Activated CD4-positive, alpha-beta T cell treated with anti-CD3 and anti-CD28 coated beads, Interleukin-2, amount 50 U/mL, for 48 hours (primary cell): ENCODE measurements at places on chromosomes 13 and 19.

DNA sequence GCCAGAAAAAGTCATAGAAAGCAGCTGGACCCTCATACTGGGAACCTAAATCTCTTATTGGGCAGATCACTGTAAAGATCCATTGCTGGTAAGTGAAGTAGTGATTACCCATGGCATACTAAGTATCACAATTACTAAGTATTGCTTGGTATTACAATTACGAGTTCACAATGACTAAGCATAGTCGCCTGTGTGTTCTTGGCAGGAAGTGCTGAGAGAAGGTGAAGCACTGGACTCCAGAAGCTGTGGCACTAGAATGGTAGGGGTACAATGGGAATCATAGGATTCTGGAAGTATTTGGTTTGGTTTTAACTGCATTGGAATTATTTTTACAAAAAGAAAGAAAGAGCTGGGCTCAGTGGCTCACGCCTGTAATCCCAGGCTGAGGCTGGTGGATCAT is 20.3 kb downstream of the LGALS16 start:
- peak; percentile 35 for DNase-seq

DNA sequence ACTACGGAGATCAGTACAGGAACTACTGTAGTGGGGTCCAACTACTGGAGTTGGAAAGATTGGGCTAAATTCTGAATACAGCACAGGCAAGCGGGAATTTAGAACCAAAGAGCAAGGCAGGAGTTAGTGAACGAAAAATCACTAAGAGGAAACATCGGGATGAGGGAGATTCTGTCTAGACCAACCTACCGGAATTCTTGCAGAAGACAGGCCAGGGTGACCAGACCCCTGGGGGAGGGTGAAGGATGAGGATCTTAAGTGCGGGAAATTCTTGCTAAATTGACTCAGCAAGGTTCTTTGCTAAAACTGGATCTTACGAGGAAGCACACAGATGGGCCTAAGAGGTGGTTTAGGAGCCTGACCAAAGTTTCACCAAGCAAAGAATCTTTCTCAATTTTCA is 13.2 kb upstream of the PSPC1 start:
- DNase-seq = no peak

DNA sequence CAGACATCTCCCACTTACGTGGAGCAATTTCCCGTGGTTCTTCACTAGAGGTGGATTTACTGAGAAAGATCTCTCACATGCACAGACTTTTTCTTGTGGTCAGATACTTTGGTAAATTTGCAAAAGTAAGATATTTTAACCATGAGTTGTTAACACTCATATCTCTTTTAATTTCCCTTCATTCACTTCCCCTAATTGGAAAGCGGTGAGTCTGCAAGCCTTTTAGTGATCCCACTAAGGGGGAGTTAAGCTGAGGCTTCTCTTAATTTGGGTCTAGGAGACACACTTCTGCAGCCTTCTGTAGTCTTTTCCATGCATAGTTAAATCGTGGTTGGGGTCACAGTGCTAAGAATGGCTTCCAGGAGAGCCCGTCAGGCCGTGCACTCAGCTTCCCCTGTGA is 30.7 kb upstream of the SERPINE3 start:
- no peak for DNase-seq

DNA sequence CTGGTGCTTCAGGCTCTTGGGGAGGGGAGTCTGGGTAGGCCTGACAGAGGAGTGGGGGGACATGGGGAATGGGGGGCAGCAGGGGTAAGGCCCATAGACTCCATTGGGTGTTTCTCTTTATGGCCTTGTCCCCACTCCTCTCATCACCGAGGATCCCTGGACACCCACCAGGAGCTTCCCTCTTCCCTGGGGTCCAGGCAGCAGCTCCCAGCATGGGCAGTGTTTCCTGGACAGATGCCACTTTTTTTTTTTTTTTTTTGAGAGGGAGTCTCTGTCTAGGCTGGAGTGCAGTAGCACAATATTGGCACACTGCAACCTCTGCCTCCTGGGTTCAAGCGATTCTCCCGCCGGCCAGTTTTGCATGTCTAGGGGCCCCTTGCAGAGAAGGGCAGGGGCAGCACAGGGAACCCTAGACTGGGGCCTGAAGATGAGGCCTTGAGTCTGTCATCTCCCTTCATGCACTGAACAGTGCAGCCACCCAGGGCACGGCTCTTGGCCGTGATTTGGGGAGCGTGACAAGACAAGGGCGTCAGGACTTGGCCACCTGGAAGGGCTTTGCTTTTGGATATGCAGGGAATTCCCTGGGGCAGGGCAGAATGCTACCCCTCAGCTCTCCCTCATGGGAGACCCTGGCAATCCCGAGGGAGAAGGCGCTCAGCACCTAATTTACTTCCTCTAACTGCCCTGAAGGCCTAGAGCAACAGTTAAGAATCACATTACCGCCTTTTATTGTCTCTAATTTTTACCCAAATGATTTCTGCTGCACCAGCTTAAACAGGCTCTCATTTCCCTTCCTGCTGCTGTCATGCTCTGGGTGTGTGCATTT is 213.9 kb upstream of the ZNF536 start:
- DNase-seq = no peak

DNA sequence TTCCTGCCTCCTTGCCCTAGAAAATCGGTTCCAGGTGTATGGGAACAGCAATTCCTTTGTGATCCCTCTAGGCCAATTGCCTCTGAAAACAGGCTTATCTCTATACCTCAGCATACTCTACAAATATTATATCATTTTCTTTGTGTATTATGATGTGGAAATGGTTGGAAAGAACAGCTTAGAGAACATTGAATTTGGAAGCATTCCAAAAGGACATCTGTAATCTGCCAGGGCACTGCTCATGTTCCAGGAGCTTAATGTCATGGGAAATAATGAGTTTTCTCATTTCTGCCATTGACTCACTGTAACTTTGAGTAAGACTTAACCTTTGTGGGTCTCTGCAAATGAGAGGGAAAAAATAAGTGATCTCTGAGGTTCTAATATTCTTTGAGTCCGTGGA is 147.3 kb downstream of the UFM1 start:
- DNase-seq = no peak

DNA sequence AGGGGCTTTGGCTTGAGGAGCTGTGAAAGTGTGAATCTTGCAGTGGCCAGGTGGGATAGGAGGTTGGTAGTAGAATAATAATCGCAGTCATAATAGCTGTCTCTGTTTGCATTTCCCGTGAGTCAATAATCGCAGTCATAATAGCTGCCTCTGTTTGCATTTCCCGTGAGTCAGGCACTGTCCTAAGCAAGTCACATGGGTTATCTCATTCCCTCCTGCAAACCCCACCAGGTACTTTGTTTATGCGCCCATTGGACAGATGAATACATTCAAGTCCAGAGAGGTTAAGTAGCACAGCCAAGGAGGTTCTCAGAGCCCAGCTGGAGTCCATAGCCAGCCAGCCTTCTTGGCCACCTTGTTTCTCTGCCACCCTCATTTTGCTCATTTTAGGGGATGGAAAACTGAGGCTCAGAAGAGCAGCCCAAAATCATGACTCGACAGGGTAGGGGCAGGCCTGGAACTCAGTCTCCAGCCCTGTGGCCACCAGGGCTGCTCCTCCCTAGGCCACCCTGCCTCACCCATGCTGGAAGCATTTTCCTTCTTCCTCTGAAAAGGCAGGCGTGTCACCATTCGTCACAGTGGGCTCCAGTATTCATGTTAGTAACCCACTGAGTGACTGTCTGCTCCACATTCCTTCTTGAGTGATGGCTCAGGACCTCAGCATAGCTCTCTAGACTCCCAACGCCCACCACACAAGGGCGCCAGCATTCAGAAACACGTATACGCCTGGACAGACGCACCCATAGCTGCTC is 206.2 kb downstream of the URI1 start:
- no peak for DNase-seq

DNA sequence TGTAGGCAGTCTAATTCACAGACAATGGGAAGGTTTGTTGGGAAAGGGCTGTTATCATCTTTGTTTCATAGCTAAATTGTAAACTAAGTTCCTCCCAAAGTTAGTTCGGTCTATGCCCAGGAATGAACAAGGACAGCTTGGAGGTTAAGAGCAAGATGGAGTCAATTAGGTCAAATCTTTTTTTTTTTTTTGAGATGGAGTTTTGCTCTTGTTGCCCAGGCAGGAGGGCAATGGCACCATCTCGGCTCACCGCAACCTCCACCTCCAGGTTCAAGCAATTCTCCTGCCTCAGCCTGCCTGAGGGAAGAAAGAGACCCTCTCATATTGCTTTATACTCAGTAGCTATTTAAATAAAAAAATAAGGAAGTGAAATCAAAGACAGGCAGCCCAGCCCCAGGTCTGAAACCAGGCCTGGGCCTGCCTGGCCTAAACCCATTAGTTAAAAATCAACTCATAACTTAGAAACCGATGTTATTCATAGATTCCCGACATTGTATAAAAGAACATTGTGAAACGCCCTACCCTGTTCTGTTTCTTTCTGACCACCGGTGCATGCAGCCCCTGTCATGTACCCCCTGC is 297.4 kb upstream of the SGCG start:
- DNase-seq = no peak

DNA sequence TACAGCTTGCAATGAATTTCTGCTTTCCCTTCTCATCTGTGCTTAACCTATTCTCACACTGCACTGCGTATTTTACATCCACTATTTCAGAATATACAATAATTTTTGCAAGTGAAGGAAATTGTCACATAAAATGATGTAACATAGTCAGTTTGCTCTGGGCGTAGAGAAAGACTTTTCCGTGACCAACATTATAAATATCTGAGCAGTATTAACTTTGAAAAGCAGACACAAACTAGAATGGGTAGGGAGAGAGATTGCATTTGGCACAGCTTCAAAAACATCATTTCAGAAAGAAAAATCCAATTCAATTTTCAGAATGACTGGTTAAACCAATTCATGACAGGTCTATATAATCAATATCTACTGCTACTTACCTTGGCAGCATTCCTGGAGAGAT is 352.5 kb upstream of the MIR17HG start:
- no peak for DNase-seq

DNA sequence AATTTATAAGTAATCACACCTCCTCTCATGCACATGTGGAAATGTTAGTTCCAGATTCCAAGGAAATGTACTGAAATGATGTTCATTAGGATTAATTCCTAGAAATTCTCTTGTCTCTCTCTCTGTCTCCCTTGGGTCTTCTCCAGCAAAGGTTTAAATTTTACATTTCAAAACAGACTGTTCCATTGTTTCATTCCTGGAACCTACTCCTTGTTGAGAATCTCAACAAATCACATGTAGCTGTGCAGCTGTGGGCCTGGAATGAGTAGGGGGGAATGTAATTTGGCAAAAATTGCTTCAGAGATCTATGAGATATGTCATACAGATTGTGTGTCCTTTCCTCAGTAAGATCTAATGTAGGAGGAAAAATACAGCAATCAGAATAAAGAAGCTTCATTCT is 46.2 kb upstream of the RFXAP start:
- DNase-seq = no peak

GRCh38 chr19:6593651-6594416 is 2.9 kb upstream of the CD70 start:
- DNase-seq = no peak
